Stimulated activated CD4-positive, alpha-beta T cell treated with anti-CD3 and anti-CD28 coated beads, Interleukin-2, amount 100 ng/mL, for 24 hours (primary cell): ENCODE measurements at places on chromosomes 1 and 21.

DNA sequence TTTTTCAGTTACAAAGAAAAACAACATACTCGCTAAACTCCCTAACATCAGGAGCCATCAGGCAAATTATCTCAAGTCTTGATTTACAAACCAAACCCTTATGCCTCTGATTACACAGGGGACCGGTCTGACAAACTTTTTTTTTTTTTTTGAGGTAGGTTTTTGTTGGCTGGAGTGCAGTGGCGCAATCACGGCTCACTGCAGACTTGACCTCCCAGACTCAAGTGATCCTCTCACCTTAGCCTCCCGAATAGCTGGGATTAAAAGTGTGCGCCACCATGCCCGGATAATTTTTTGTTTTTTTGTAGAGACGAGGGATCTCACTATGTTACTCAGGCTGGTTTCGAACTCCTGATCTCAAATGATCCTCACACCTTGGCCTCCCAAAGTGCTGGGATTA is 3.8 kb upstream of the MIIP start:
- no peak for DNase-seq

DNA sequence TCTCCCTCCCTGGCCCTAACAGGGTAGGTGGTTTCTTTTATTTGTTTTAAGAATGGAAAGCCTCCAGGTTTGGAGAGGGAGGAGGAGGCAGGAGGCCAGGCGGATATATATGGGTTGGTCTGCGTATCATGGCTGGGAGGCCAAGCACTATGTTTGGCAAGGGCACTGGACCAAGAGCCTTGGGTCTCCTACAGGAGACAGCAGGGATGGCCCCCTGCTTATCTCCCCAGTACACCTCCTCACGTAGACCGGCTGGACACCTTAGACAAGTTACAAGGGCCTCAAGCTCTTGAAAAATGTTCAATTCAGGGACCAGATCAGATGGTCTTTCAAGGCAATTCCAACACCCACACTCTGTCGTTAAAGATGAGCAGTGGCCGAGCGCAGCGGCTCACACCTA is 10.9 kb downstream of the SLC41A1 start:
- DNase-seq = no peak

GRCh38 chr1:17190010-17190995 is 14.6 kb upstream of the PADI1 start:
- DNase-seq = no peak

DNA sequence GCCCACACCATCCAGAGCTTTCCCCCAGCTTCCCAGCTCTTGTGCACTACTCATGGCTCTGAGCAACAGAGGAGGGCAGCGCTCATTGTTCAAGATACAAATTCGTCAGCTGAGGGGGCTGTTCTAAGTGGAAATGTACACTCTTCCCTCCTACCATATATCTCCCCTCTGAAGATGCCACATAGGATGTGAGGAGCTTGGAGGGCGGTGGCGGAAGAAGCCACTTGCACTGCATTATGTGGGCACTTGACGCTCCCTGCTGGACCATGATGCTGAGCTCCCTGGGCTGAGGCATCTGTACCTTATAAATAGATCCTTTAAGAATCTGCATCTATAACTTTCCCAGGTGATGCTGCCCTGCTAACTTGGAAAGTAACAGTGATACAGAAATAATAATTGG is 477.6 kb upstream of the DEPDC1 start:
- DNase-seq = no peak

- DNase-seq = no peak
These were observed 836.5 kb upstream of the CXADR start for GRCh38 chr21:16676391-16676790.

- no peak for DNase-seq
These were observed 15.7 kb downstream of the TCEA3 start for GRCh38 chr1:23408797-23409290.

GRCh38 chr1:78171736-78172590 is 126.2 kb downstream of the GIPC2 start:
- no peak for DNase-seq
